Activated T-helper 1 cell treated with Interleukin-2 at 50 U/mL for 16 hours (primary cell): ENCODE measurements at places on chromosomes 16 and 17.

GRCh38 chr16:76583945-76584344 is 306.7 kb downstream of the CNTNAP4 start:
- no peak for DNase-seq

DNA sequence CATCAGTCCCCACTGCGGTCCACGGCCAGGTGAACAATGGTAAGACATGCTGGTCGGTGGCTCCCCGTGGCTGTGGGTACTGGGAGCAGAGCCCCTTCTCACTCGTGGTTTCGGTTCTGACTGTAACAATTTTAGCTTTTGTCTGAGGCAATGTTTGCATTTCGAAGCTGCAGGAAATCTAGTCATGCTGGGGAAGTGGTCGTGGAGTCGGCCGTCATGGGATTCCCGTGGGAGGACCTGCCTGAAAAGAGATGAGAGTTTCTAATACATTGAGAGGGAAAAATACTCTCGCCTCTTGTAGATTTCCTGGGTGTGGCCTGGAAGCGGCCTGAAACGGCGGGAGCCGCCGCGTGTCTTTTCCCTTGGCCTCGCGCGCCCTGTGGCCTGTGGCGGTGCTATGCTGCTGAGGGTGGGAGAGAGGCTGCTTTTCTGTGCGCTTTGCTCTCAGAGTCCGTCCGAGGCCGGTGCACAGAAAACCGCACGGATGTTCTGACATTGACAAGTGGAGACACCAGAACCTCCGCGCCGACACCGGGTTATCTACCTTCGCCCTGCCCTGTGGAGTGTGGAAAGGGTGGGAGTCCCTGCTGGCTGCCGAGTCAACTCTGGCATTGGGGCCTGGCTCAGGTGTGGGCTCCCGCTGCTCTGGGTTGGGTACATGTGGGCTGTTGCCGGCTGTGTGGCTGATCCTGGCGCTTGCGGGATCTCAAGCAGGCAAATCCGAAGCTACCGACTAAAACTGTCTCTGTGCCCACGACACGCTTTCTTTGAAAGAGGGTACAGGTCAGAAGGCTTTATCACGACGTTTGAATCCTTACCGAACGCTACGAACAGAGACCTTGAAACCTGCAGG is 60.8 kb downstream of the WDR45B start:
- DNase-seq: no peak

GRCh38 chr17:65533056-65533745 is 28.2 kb downstream of the AXIN2 start:
- no peak for DNase-seq

DNA sequence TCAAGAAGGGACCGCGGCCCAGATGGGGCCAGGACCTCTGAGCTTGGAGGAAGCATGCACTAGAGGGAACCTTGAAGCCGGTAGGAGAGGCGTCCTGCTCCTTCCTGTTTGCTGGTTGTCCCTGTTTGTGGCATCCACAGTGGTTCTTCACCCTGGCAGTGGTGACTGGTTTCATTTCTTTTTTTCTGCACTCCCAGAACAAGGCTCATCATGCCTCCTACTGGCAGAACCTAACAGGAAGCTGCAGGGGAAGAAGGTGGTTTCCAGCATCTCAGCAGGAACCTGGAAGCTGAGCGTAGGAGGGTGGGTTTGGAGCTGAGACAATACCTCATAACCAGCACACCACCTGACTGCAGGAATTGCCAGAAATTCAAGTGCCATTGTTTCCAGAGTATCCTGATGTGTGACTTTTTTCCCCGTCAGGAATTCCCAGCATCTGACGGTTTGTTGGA is 5.8 kb downstream of the TMEM231 start:
- DNase-seq: no peak

DNA sequence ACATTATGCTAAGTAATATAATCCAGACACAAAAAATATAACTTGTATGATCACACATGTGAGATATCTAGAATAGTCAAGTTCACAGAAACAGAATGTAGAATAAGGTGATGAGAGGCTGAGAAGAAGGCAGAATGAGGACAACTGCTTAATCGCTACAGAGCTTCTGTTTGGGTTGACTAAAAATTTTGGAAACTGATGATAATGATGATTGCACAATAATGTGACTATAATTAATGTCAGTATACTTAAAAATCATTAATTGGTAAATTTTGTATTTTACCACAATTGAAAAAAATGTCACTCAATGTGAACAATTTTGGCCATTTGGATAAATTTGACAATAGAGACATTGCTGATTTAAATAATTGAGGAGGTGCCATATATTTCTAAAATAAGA is 1374.4 kb upstream of the CDH8 start:
- DNase-seq: no peak

GRCh38 chr16:80166082-80166481 is 374.7 kb upstream of the DYNLRB2 start:
- DNase-seq: no peak

GRCh38 chr16:55622930-55623561 is 32.7 kb upstream of the SLC6A2 start:
- no peak for DNase-seq

GRCh38 chr16:2422123-2422867 is 7.0 kb upstream of the CCNF start:
- no peak for DNase-seq

DNA sequence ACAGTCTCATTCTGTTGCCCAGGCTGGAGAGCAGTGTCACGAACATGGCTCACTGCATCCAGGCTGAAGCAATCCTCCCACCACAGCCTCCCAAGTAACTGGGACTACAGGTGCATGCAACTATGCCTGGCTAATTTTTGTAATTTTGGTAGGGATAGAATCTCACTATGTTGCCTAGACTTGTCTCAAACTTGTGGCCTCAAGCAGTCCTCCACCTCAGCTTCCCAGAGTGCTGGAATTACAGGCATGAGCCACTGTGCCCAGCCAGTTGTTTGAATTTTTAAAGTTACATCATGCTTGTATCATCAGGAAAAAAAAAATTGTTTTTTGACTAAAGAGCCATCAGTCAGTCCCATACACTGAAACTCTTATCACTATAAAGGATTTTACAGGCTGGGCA is 17.1 kb upstream of the VPS4A start:
- DNase-seq: no peak

- DNase-seq: no peak
Measured at GRCh38 chr16:59899940-59900339, 1165.8 kb upstream of the GOT2 start.

GRCh38 chr16:14199624-14200023 is 128.5 kb downstream of the MRTFB start:
- no peak for DNase-seq

- DNase-seq: peak; percentile 41
Measured at GRCh38 chr16:56279132-56279531, 87.8 kb downstream of the GNAO1 start.

DNA sequence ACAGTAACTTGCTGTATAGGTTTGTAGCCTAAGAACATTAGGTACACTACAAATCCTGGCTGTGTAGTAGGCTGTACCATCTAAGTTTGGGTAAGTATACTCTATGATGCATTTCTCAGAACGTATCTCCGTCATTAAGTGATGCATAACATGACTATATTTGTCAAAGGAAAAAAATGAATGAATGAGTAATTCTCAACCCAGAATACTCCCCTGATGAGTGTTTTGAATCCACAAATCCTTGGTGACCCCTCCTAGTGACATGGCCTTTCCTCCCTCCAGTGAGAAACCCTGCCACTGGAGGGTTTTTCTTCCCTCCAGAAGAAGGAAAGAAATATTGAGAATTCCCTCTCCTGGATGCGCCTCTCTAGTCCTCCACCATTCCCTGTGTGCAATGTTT is 24.0 kb upstream of the SALL1 start:
- DNase-seq: no peak

DNA sequence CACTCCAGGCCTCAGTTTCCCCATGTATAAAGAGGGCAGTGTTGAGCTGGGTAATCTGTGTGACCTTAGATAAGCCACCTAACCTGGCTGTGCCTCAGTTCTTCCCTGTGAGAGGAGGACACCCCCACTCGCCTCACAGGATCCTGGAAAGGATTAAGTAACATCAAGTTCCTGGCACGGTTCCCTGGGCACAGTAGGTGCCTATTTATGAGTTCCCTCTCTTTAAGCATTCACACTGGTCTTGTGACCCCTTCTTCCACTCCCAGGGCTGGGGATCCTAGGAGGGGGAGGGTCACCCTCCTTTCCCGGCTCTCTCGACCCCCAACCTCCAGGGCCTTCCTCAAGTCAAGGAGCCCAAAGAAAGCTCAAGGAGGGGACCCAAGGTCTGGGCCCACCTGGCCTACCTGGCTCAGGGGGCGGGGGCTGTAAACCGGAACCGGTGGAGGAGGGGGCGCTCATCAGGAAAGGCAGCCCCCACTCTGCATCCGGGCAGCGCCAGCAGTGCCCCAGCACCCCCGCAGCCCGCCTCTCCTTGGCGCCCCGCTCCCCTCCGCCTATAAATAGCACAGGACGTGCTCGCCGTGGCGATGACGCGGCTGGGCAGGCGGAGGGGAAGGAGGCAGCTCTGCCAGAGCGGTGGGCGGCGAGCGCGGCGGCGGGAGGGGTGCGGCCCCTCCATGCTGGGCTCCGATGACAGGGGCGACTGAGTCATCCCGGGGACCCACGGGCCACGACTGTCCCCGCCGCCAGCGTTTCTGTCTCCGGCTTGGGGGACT is 9.4 kb downstream of the RPL19 start:
- peak; percentile 48 for DNase-seq

DNA sequence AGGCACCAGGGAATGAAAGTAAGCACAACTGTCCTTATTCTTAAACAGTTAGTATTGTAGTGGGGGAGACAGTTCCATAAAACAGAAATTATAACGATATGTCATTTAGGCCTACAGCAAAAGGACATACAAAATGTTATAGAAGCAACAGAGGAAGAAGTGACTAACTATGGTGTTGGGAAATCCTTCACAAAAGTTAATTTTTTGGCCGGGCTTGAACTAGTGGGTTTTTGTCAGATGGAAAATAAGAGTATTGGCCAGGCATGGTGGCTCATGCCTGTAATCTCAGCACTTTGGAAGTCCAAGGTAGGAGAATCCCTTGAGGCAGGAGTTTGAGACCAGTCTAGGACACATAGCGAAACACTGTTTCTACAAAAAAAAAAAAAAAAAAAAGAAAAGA is 127.8 kb downstream of the SSH2 start:
- no peak for DNase-seq

- no peak for DNase-seq
Measured at GRCh38 chr16:74651841-74652240, 14.8 kb downstream of the RFWD3 start.
